ENCODE measurements at places on chromosomes 7 and 10. TPM values are rescaled to one million over a fixed set of nuclear protein-coding genes. Genes with fewer than 3 reads are reported as not detected.

The PCBD1 gene
- 40.9 TPM for total RNA-seq

The PDK4 gene
- total RNA-seq, result 0.56 TPM

The TAS2R3 gene
- 1.6 TPM for total RNA-seq

The ALOX5 gene
- not detected for total RNA-seq

The CFAP46 gene
- total RNA-seq, result 0.56 TPM

The OR9A2 gene
- total RNA-seq, result not detected

The OR2A5 gene
- total RNA-seq, result not detected

GRCh38 chr10:99276848-99277486 is 41.3 kb upstream of the HPSE2 start:
- DNase-seq, result no peak

DNA sequence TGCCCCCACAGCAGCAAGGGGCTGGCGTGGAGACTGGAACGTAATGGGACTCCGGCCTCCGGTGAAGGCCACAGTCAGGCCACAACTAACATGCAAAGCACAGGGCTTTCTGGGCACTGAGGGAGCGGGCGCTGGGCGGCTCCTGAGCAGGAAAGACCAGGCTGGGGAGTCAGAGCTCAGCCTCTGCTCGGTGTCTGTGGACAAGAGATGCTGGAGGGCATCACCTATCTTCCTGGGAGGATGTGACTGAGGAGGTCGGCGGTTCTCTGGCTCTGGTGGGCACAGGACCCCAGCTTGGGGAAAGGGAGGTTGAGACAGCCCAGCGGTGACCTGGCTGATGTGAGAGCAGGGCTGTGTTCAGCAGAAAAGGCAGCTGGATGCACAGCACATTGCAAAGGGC is 11.7 kb downstream of the CNPY1 start:
- DNase-seq, result no peak

DNA sequence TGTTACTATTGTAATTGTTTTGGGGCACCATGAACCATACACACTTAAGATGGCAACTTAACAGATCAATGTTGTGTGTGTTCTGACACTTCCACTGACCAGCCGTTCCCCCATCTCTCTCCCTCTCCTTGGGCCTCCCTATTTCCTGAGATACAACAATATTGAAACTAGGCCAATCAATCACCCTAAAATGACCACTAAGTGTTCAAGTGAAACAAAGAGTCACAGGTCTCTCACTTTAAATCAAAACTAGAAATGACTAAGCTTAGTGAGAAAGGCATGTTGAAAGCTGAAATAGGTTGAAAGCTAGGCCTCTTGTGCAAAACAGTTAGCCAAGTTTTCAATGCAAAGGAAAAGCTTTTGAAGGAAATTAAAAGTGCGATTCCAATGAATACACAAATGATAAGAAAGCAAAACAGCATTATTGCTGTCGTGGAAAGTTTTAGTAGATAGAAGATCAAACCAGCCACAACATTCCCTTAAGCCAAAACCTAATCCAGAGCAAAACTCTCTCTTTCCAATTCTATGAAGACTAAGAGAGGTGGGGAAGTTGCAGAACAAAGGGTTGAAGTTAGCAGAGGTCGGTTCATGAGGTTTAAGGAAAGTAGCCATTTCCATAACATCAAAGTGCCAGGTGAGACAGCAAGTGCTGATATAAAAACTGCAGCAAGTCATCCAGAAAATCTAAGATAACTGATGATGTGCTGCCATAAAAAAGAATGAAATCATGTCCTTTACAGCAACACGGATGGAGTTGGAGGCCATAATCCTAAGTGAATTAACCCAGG is 90.6 kb downstream of the MTPN start:
- DNase-seq, result no peak

- DNase-seq, result no peak
These were observed 12.3 kb upstream of the ADRB1 start for GRCh38 chr10:114031073-114031972.

- no peak for DNase-seq
These were observed 370.2 kb downstream of the GATA3 start for GRCh38 chr10:8424555-8425211.

DNA sequence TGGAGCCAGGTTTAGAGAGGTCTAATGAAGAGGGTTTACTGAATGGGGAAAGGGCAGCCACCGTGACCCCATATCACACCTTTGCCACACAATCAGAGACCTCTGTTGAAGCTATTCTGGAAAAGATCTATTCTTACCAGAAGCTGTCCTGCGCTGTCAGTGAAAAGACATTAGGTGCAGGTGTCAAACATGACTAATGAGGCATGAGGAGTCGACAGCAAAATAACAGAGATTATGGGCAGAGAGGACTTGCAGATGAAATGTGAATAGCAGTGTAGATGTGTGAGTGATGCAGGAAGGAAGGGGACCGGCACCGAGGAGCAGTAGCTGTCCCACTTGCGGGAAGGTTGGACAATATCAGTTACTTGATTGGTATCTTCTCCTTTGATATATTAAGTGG is 627.7 kb upstream of the GALNT17 start:
- DNase-seq, result no peak

- no peak for DNase-seq
These were observed 56.0 kb upstream of the JAZF1 start for GRCh38 chr7:28236560-28236959.

DNA sequence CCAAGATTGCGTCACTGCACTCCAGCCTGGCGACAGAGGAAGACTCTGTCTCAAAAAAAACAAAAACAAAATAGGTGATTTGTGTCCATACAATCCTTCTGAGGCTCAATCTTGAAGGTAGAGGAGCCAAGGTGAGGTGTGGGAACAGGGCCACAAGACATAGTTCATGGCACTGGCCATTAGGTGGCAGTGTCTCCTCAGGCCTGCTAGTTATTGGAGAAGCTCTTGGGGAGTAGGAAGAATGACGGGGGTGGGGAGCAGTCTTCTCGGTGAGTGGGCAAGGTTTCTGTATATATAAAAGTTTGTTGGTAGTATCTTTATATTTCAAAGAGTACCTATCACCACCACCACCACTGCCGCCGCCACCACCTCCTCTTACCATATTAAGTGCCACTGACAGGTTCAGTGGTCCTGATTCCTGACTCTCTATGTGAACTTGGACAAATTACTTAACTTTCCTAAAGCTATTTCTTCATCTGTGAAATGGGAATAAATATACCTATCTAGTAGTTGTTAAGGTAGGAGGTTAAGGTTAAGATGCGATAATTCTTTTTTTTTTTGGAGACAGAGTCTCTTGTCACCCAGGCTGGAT is 24.0 kb downstream of the CCSER2 start:
- DNase-seq, result no peak

- DNase-seq, result no peak
These were observed 395.9 kb downstream of the GRM8 start for GRCh38 chr7:126856691-126857291.

- peak; percentile 92 for DNase-seq
These were observed at the start of gene MICALL2 for GRCh38 chr7:1458683-1459511. MICALL2 (minus strand) TSS chr7:1459470; CDS start chr7:1459326, 144 bp downstream.
